ENCODE measurements at places on chromosomes 16 and 17.

- DNase-seq, result no peak
Observed at GRCh38 chr17:70882504-70882903, 713.2 kb downstream of the KCNJ2 start.

- no peak for DNase-seq
Observed at GRCh38 chr16:7304279-7304678, 28.4 kb upstream of the RBFOX1 start.

- no peak for DNase-seq
Observed at GRCh38 chr16:10966129-10966528, 21.8 kb downstream of the CLEC16A start.

DNA sequence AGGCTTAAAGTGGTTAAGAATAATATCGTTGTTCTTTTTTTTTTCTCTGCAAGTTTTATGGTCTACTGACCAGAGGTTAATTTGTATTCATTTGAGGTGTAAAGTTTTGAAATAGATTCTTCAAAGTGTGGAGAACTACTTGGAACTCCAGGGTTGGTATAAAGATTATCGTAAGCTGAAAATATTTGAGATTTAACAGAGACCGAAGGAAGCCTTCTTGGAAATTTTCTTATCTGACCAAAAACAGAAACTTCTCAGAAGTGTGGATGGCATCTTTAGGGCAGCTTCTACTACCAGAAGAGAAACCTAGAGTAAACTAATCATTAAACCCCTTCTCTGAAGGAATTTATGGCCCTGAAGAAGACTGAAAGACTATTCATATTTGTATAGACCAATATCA is 206.8 kb upstream of the MON1B start:
- DNase-seq, result no peak

- no peak for DNase-seq
Observed at GRCh38 chr17:48313096-48313755, 116.8 kb downstream of the SKAP1 start.

DNA sequence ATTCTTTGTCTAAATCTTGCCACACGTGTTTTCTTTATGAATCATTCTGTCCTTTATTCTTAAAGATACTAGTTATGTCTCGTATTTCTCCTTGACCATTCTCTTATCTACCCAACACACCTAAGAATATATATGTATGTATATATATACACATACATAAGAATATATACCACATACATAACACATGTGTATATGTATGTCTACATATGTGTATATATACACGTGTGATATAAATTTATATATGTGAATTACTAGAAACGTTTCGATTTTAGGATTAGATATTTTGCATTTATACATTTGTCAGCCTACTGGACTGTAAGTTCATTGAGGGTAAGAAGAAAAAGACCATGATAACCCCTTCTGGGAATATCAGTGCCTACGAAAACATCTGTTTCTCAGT is 388.6 kb downstream of the GRIN2A start:
- DNase-seq, result no peak

DNA sequence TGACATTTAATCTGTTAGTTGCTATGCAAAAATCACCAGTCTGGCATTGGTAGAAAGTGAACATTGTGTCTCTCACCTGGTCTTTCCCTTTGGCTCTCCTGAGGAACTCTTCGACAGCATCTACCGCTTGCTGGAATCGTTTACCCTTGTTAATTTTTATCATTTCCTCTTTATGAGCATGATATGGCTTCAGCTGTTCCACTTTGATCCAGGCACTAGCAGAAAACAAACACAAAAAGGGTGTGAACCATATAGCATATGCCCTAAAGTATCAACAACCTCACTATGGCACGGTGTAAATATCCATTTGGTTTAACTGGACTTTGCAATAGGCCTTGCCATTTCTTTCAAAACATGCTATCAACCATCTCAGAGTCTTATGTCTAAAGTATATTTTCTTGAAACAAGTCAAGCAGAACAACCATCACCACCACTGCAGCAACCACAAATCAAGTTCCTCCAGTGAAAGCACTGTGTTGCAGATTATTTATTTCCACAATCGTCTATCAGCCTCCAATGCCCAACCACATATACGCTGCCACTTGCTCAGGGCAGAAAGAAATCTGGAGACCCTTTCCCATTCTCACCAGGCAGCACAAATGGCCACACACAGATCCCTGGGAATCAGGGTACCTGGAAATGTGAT is 14.3 kb downstream of the GLYR1 start:
- DNase-seq, result no peak

DNA sequence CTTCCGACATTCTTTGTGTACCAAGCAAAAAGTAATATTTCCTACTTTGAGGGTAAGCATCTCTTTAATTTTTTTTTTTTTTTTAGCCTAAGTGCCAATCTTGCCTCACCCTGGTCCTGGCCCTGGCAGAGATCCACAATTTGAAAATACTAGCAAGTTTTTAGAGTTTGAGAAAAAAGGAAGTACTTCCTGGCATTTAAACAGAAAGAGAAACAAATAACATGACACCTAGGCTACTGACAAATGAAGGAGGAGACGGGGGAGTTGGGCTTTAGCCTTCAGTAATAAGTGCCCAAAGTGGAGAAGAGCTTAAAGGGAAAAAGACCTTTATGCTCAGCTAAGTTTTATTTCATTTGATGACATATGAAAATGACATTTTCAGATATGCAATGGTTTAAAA is 92.8 kb downstream of the HS3ST3A1 start:
- no peak for DNase-seq

DNA sequence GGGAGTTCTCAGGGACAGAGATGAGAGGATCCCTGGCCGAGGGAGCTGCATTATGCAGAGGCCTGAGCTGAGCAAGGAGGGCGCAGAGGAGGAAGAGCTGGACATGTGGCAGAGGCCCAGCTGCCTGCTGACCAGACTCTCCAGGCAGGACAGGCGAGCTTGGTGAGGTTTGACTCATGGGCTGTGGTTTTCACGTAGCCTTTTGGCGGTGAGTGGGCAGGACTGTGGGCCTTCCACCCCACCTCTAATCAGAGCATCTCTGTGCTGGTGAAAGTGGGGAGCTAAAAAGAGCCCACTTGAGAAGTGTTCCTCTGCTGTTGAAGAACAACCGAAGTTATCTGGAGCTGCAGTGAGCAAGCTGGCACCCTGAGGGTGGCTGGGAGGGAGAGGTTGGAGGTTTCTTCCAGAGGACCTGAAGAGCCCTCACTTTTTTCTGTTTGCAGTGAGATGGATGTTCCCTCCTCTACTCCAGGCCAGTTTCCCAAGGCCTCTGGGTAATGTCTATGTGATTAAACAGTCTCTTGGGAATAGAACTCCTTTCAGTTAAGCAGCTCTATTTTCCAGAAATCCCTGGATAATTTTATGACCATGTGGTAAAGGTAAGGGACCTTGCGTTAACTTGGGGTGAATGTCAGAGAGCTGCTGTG is 11.9 kb downstream of the EPN2 start:
- DNase-seq, result no peak

GRCh38 chr16:85019659-85020245 is 7.8 kb upstream of the KIAA0513 start:
- DNase-seq, result no peak

DNA sequence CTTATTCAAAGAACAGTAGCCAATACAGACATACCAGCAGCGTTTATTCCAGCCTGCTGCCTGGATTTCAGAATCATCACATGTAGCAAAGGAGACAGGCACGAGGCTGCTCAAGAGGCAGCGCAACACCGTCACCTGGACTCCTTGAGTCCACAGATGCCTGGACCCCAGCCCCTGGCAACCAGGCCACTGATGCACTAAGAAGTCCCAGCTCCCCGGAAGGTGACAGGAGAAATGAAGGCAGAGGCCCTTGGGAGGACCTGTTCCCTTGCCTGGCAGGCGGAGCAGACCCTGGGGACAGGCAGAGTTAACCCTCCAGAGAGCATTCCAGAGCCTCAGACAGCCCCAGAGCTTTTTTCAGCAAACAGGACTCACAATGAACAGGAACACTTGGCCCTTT is 16.5 kb downstream of the SMIM5 start:
- DNase-seq, result no peak

- peak; percentile 21 for DNase-seq
Observed at GRCh38 chr17:56678249-56679114, 85.0 kb downstream of the NOG start.

- no peak for DNase-seq
Observed at GRCh38 chr16:2819179-2819938, 2.3 kb downstream of the PRSS21 start.

- peak; percentile 2 for DNase-seq
Observed at GRCh38 chr16:27370318-27370717, 31.7 kb upstream of the IL21R start.

DNA sequence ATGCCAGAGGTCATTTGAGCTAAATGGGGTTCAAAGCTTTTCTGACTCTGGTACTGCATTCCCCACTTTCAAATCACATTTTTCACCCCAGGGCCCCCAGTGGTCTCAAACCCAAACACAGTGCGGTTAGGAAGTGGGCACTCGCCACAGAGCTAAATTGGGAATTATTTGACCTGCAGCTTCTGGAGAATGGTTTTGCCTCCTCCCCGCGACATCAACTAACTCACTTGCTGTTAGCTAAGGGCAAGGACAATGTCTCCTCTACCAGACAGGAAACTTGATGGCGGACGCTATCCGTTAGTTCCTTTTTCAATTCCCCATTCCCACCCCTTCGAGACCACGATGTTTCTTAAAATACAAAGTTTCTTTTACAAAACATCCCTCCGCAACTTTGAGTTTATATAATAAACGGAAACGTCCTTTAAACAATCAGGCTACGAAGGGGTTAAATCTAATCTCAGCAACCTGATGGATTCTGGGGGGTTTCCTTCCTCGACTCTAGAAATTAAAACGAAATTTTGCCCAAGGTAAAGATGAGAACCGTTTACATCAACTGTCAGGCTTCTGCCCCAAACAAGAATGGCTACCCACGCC is 500 bp upstream of the KAT7 start:
- peak; percentile 26 for DNase-seq

- DNase-seq, result no peak
Observed at GRCh38 chr16:55955845-55956244, 80.7 kb upstream of the CES5A start.

GRCh38 chr16:23428351-23428750 is 24.6 kb downstream of the COG7 start:
- DNase-seq, result no peak

GRCh38 chr16:80174416-80174815 is 366.4 kb upstream of the DYNLRB2 start:
- no peak for DNase-seq

- DNase-seq, result no peak
Observed at GRCh38 chr16:49419006-49419405, 45.4 kb downstream of the C16orf78 start.

- DNase-seq, result peak; percentile 78
Observed at GRCh38 chr17:76492123-76492988, 8.9 kb downstream of the RHBDF2 start.

DNA sequence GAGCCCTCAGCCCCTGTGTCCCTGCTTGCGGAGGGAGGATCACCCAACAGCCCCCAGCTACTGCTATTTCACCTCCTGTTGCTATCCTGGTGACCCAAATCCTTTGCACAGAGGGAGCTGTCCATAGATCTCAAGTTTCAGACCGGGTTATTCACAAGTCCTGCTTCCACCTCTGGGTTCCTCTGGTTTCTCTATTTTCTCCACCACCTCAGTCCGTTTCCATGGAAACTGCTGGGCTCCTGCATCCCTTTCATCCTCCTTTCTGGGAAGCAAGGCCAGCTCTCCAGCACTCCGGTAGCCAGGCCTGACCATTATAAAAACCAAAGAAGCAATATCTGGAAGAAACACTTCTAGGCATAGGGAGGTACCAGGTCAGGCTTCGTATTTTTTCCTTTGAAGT is 4.8 kb upstream of the CALB2 start:
- DNase-seq, result no peak

GRCh38 chr16:67150047-67150832 is 558 bp downstream of the B3GNT9 start:
- DNase-seq, result peak; percentile 74
